ENCODE measurements at places on chromosomes 4 and X. TPM values are rescaled to one million over a fixed set of nuclear protein-coding genes. Genes with fewer than 3 reads are reported as not detected.

DNA sequence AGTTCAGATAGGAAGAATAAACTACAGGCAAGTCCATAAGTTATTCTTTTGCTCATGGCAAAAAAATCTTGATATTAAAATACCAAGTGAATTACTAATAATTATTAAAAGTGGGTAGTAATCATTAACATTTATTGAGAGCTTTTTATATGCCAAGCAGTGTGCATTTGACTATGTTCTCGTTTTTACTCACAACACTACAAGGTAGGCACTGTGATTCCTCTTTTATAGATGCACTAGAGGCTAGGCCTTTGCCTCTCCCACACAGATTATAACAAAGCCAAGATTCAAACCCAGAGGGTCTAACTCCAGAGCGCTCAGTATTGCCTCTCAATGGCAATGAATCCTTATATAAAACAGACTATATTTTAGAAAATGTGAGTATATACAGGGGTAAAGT, 254.2 kb downstream of the NAF1 start:
- DNase-seq, result no peak

GRCh38 chr4:107658400-107659336, 61.4 kb downstream of the PAPSS1 start:
- DNase-seq, result no peak

- DNase-seq, result peak; percentile 73
Observed at GRCh38 chrX:71492231-71493065, 40.5 kb upstream of the OGT start.

DNA sequence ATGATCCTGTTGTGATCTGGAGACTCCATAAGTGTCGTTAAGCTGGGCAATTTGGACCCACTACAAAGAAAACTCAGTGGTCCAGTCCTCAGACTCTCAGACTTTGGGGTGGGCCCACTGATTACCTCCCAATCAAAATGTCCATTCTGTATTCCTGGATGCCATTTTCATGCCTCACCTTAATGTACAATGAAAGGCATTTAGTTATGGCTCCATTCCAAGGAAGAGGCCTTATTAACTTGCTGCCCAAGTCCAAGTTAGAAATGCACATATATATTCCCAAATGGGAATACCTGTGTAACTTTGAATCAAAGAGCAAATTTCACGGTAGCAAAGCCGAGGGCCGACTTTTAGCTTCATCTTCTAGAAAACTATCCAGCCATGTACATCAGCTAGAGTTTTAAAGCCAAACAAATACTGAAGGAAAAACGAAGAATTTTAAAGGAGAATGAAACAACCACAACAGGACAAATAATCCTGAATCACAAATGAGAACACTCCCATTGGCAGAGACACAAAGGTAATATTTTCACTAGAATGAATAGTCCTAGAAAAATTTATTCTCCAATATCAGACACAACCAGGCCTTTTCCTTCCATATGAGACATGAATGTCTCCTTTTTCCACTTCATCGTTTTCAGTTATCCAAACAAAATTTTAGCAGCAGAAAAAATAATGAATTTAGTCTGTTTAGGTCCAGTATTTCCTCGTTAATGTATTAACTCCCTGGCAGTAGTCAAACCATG, 63.7 kb upstream of the HHIP start:
- no peak for DNase-seq

DNA sequence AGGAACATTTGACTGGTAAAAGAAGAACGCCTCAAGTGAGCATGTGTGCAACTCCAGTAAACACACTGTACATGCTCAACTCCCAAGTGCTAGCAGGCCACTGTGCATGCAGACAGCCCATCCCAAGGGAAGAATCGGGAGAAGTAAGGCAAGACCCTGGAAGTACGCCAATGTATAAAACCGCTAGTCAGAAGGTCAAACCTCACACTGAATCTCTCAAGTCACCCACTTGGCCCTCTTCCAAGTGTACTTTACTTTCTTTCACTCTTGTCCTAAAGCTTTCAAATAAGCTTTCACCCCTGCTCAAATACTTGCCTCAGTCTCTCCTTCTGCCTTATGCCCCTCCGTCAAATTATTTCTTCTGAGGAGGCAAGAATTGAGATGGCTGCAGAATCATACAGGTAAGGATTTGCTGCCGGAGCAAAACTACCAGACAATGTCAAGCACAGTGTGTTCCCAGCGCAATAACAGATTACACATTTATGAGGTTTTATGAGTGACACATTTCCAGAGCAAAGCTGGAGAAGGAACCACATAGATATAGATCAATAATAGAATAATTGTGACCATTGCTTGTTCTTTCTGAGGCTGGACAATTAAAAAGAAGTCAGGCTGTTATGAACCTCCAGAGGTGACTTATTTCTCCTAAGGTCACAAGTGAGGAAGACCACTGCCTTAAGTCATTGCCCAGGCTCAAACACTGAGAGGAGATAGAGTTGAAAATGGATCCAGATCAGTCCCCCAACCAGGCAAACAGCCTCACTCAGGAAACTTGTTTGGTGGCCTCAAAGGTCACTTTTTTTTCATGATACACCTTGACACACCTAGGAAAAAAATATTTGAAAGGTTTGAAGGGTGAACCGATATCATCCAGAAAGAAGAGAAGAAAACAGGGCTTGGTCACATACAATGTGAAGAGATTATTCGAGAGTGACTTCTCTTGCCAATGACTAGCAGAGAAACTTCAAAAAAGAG, 26.3 kb downstream of the CXCL1 start:
- no peak for DNase-seq

CDKL2 gene
- not detected for total RNA-seq

DNA sequence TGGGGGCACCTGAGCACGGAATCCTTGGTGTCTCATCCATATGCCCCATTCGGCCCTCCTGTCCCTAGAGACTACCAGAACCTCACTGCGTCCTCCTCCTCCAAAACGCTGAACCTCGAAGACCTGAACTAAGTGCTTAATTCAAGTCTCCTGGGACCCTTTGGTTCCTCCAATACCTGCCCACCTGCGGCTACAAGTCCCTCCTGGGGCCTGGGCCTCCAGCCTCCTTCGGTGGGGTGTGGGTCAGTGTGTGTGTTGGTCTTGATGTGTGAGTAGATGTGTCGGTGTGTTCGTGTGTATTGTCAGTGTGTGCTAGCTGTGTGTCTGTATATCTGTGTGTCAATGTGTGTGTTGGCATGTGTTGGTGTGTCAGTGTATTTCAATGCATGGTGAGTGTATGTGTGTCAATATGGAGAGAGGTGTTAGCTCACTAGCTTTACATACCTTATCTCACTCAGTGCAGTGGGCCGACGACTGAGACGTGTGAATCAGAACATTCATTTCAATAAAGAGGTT, 2.6 kb upstream of the SEPTIN6 start:
- no peak for DNase-seq

DNA sequence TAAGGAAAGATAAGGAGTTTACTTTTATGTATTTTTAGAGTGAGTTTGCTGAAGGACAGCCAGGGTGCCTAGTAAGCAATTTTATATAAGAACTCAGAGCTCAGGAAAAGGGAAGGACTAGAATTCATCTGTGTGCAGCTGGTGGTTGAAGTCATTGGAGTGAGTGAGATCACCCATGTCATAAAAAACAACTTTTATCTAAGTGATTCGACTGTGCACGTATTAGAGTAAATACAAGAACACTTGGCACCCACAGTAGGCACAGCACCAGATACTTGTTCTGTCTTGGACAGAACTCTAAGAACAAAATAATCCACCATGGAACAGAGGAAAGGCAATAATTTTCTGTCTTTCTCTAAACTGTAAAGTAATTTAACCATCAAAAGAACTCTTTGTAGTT, 31.6 kb downstream of the SYNPO2 start:
- no peak for DNase-seq

DNA sequence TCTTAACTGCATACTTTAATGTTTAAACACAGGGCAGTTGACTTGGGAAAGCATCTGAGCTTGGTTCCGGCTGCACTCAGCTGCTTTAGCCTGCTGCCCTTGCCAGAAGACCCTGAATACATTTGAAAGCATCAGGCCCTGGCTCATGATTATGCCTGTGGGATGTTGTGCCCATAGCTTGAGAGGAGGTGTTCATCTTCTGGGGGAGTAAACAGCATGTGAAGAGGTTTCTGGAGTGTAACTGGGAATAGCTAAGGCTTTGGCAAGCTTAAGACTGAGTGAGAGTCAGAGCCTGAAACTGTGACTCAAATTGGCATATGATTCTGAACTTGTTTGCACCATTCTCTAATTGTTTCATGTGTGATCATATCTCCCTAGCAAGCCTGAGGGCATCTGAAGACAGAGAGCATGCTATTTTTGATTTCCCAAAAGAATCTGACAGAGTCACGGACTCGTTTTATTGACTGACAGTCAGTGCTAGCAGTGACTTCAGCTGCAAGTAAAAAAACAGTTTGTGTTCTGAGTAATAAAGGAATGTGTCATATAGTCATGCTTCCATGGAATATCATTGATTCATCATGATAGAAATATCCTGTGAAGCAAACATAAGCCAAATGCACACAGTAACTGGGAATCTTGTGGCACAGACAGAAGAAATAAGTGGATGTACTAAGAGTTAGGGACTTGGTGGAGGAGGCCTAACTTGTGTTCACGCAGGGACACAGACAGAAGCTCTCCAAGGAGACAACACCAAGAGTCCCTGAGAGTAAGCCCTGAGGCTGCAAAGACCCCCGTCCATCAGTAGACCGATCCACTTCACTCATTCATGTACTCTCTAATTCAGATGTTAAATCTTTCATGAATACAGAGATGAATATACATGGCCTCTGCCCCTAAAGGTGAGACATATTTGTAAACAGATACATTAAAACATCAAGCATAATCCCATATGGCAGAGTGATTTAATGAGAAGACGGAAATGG, 100.7 kb downstream of the SYNPO2 start:
- no peak for DNase-seq

GABRB1 gene
- not detected for total RNA-seq

PABPC4L gene
- 0.24 TPM for total RNA-seq

DNA sequence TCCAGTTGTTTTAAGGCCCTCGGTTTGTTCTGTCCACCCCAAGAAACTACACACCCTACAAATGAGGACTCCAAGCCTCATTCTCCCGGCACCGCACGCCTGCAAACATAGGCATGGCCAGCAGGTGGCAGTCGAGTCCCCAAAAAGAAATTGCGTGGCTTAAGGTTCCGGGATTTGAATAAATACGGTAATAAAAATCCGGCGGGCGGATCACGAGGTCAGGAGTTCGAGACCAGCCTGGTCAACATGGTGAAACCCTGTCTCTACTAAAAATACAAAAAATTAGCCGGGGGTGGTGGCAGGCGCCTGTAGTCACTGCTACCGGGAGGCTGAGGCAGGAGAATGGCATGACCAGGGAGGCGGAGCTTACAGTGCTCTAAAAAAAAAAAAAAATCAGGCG, 21.8 kb upstream of the CSF2RA start:
- DNase-seq, result peak; percentile 75

Data from psoas muscle (tissue), 8 donors.